ENCODE measurements at places on chromosomes 5 and 9. TPM values are rescaled to one million over a fixed set of nuclear protein-coding genes. Genes with fewer than 3 reads are reported as not detected.
A peak's percentile ranks its signal among the peaks of the same experiment; 100 is the strongest.

- DNase-seq: no peak
Measured at GRCh38 chr5:150085950-150086715, at the start of gene CSF1R. Gene CSF1R (minus strand): TSS chr5:150086554. CDS start chr5:150086427, 127 bp downstream.

GRCh38 chr5:144395704-144396103 lies 225.0 kb downstream of the KCTD16 start:
- DNase-seq: no peak

Gene IL3
- not detected for total RNA-seq

- DNase-seq: peak; percentile 94
Measured at GRCh38 chr9:95508968-95509850, 7.6 kb downstream of the PTCH1 start.

DNA sequence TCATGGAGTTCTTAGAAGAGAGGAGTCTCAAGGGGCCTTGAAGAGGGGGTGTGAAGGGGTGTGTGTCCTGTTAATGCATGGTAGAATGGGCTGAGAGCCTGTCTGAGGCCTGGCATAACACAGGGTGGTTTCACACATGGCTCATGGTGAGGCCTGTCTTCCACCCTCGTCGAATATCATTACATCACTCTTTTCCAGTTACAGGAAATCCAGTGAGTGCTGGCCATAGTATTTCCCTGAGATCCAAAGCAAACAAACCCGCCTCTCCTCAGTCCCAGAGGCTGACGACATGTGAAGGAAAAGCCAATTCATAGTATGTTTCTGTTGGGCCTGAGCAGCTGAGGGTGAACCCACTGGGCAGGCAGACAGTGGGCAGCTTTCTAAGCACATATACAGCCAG lies 159.4 kb upstream of the NR3C1 start:
- peak; percentile 65 for DNase-seq

DNA sequence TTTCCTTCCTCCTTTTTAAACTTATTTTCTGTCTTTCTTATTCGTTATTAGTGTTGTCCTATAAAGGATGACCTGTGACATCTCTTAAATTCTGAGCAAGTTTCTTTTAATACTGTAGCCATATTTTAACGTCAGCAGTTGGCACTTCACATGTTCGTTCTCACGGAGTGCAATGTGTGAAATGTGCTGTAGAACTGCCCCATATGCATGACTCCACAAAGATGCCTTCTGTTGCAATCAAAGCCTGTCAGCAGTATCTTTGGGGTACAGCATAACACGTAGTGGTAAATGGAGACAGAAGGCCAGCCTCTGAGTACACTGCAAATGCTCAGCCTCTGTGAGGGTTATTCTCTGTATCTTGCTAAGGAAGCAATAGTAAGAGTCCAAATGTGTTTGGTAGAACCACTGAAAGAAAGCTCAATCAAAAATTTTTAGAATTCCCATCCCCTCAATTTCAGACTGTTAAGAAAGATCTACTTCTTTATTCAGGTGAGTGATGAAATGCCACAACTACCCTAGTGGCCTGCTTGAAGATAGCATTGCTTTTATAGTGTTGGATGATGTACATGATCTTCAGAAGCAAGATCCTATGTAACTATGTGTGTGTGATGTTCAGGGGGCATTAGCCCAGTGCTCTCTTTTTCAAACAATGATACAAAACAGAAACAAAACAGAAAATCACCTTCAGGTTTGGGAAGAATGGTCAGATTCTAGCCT lies 277.7 kb downstream of the TMEM167A start:
- no peak for DNase-seq

Gene OR1Q1
- total RNA-seq: not detected

DNA sequence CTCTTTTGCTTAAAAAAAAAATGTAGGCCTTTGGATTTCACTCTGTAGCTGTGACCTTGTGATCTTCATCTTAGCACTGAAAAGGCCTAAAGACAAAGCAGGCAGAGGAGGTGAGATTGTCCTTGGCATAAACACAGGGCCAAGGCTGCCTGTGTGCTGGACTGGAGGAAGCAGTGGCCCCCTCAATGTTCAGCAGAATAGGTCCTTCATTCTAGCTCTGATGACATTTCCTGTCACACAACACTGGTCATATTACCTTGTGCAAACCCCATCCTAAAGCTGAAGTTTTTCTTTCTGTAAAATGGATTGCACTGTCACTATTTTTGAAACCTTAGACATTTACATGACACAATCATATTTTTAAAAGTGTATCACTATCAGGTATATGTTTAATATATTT lies 147.4 kb downstream of the INSYN2B start:
- DNase-seq: no peak

- no peak for DNase-seq
Measured at GRCh38 chr9:22158271-22158670, 149.2 kb upstream of the CDKN2B start.

GRCh38 chr5:174236070-174236469 lies 190.6 kb downstream of the NSG2 start:
- no peak for DNase-seq

DNA sequence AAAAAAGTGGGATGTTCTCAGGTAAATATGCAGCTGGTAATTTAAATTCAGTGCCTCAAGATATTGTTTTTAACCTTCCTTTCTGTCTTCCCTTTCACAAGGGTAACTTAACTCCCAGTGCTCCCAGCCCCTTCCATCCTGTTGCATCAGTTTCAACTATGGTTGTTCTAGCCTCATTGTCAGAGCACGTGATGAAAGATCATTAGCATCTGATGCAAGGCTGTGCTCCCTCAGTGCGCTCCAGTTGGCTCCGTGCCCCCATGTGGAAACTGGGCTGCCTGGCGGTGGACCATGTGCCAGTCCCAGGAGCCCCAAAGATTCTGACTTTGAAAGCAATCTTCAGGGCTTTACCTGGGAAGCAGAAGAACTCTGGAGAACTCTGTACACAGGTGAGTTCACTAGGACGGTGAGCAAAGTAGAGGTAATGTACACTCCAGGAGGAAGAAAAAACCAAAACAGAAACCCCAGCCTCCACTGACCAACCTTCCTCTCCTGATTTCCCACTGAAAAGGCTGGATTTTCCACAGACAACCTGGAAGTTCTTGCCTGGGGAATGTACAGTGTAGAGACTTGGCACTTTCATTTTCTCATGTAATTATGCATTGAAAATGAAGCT lies 96.9 kb downstream of the SLC1A3 start:
- DNase-seq: no peak

Gene SLC38A9
- 22.5 TPM for total RNA-seq

GRCh38 chr5:12777342-12777741 lies 873.1 kb upstream of the CTNND2 start:
- DNase-seq: no peak

- no peak for DNase-seq
Measured at GRCh38 chr5:74866596-74867162, 492 bp upstream of the FAM169A start.

Gene GFI1B
- total RNA-seq: not detected

DNA sequence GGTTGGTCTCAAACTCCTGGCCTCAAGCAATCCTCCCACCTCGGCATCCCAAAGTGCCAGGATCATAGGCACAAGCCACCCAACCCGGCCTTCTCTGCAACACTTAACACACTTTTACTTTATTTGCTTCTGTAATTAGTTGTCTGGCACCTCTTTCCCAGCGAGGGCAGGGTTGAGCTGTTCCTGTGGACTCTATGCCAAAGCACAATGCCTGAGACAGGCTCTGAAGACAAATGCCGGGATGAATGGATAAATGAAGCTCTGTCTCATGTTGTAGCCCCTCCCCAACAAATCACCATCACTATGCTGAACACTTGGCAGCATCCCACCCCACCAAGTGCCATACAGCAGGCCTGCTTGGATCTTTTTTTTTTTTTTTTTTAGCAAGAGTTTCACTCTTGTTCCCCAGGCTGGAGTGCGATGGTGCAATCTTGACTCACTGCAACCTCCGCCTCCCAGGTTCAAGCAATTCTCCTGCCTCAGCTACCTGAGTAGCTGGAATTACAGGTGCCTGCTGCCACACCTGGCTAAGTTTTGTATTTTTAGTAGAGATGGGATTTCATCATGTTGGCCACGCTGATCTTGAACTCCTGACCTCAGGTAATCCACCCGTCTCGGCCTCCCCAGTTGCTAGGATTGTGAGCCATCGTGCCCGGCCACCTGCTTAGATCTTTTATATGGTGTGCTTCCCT lies 21.3 kb downstream of the GPX3 start:
- DNase-seq: peak; percentile 42

Gene BNIP1
- 8.2 TPM for total RNA-seq

GRCh38 chr9:79155308-79155707 lies 416.5 kb upstream of the TLE4 start:
- no peak for DNase-seq

DNA sequence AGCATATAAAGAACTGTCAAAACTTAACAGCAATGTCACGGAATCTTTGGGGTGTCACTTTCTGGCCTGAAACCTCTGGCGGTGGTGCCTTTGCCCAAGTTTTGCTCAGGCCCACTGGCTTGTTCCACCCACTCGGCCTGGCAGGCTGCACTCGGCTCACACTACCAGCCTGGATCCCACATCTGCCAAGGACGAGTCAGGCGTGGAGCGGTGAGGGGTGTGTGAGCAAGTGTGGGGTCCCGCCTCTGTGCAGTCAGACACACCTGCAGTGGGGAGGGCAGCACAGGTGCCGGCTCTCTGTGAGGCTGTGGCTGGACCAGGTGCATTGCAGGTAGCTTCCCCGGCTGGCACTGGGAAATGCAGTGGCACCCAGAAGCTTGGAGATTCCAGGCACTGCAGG lies 40.0 kb downstream of the TSPAN17 start:
- DNase-seq: no peak

Gene PARP8
- total RNA-seq: 28.2 TPM

GRCh38 chr9:129317179-129318011 lies 139.3 kb upstream of the IER5L start:
- DNase-seq: peak; percentile 75

Measured in aorta (tissue), 5 donors.